Type B pancreatic cell (in vitro differentiated cells): ENCODE measurements at places on chromosomes 7 and 10.

GRCh38 chr7:127532151-127532550, 53.2 kb downstream of the GCC1 start:
- no peak for DNase-seq

DNA sequence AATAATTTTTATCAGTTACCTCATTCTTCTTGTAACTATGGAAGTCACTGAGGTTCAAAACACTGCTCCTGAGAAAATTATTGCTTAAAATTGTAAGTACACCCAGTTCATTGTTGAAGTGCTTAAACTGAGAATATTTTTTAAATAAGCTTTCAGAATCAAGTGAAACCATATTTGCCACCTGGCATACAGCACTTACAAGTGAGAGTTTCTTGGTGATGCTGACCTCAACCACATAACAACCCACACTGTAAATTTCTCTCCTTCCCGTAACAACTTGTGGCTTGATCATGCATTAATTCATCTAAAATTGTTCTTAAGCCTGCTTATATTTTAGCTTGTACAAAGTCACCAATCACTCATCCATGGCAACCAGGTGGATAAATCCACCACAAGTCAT, 34.0 kb downstream of the IMMP2L start:
- no peak for DNase-seq

DNA sequence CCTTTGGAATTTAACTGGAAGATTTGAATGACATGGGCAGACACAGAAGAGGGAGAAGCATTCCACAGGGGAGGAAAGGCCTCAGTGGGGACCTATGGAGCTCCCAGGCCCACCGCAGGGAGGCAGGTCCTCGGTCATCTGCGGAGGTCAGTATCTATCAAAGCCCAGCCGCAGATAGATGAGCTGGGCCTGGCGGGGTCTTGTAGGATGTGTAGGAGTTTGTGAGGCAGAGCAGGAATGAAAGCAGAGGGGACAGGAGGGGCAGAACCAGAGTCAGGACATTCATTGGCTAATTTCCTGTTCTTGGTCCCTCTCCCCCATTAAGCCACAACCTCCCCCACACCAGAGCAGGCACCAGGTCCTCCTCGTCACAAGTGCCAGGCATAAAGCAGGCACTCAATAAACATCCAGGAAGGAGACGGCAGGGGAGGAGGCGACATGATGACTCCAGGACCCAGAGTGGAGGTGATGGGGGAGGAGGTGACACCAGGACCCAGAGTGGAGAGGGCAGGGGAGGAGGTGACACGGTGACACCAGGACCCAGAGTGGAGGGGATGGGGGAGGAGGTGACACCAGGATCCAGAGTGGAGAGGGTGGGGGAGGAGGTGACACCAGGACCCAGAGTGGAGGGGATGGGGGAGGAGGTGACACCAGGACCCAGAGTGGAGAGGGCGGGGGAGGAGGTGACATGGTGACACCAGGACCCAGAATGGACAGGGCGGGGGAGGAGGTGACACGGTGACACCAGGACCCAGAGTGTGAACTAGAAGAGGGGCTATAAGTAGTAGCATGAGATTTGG, 83.7 kb upstream of the PDGFA start:
- DNase-seq: no peak

DNA sequence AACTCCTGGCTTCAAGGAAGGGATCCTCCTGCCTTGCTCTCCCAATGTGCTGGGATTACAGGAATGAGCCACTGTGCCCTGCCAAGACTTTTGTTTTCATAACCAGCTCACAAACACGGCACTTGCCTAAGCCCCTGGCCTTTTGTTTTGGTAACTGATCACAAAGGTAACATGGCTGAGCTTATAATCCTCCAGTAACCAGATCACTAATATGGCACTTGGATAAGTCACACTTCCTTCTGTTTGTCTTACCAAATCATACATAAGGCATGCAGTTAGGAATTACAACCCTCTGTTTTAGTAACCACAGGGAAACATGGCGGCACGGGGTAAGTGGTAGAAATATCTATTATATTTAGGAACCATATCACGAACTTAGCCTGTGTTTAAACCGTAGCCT, 577.1 kb downstream of the CALN1 start:
- DNase-seq: no peak

- no peak for DNase-seq
Measured at GRCh38 chr10:1595726-1596125, 141.6 kb downstream of the ADARB2 start.

DNA sequence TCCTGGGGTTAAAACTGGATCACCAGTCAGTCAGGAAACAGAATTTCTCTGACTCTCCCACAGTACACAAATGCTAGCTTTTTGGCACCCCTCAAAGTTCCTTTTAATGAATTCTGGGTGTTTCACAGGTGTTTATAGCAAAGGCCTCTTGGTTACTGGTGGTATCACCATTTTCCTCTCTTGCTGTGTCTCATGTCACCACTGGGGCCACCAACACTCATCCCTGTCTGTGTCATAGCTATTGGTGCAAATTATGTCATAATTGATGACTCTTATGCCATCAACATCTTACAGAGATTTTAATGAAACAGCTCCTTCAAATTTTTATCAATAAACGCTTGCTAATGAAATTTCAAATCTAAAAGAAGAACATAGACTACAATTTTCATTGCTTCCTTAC, 27.7 kb upstream of the OSBPL3 start:
- no peak for DNase-seq

DNA sequence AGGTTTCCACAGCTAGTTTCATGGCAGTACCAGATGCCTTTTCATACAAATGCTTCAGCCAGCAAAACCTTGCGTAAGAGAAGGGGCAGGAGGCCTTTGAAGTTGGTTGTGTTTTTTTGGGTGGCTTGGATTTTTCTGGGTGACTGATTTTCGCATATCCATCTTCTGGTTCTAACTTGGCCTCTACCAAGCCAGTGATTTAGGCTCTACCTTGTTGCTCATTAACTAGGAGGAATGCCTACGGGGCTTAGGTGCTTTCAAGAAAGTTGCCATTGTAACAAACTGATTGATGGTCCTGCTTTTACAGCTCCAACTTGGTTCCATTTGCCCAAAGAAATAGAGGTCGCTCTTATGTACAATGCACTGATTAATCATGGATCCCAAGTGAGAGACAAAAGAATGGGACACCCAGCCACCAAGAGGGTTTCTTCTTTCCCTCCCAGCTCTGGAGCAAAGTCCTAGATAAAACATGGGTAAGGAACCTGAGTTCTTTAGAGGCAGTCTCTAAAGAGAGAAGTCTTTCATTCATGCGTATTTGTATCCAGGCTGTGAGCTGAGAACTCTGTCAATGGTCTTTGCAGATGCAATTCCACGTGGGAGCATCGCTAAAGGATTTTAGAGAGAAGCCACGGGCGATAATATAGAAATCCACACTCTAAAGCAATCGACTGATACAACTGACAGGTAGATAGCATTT, 92.1 kb upstream of the FGFR2 start:
- no peak for DNase-seq

GRCh38 chr7:158499082-158499455, 88.6 kb downstream of the PTPRN2 start:
- DNase-seq: no peak

GRCh38 chr10:124711145-124711544, 33.0 kb downstream of the FAM53B start:
- no peak for DNase-seq

DNA sequence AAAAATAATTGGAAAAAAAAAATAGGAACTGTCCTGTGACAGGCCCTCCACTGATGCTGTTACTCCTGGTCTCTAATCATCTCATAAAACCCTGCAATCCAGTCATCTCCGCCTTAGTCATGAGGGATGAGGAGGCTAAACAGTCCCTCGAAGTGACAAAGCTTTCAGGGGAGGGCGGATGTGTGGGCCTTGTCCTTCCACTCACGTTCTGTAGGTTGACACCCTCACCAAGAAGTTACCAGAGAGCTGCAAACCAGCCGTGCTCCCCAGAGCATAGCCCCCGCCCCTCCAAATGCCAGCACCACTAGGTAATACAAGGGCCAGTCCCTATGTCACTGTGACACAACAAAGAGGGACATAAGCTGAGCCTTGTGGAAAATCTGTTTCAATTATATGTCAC, 11.9 kb downstream of the COBL start:
- no peak for DNase-seq

- no peak for DNase-seq
Measured at GRCh38 chr10:7565871-7566270, 100.9 kb downstream of the ITIH5 start.

GRCh38 chr7:65387891-65388290, 14.2 kb downstream of the ZNF92 start:
- no peak for DNase-seq

DNA sequence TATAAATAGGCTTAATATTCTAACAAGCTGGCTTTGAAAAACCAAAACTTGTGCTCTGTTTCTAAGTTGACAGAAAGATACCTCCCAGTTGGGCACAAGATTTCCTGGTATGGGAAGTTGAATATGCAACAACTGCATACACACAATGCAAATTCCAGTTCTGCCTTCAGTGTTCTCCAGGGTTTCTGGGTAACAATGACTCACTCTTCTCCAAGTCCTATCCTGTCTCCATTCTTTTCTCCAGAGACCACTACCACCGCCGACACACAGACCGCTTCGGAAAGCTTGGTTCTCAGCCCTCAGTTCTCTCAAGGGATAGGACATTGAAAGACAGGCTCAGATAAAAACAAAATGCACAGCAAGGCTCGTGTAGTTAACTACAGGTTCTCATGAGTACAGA, 12.2 kb downstream of the PDE1C start:
- no peak for DNase-seq

GRCh38 chr7:135558337-135558767, 635 bp downstream of the NUP205 start:
- no peak for DNase-seq

GRCh38 chr10:47374611-47375536, 9.2 kb downstream of the ZNF488 start:
- DNase-seq: peak; percentile 32

- no peak for DNase-seq
Measured at GRCh38 chr7:69504733-69505420, 93.4 kb upstream of the AUTS2 start.

DNA sequence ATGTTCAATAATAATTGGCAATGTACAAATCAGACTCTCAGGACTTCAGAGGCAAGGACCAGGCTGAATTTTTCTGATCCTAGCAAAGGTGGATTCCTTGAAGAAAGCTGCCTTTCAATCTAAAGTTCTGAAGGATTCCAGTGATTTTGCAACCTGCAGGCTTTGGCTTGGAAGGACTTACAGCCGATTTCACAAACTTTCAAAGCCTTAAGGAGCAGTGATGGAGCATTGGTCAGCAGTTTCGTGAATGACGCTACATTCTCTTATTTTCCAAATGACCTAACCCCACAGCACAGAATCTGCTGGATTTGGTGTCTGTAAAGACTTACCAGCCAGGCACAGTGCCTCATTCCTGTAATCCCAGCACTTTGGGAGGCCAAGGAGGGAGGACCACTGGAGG, 167.5 kb downstream of the ARHGAP12 start:
- DNase-seq: no peak

DNA sequence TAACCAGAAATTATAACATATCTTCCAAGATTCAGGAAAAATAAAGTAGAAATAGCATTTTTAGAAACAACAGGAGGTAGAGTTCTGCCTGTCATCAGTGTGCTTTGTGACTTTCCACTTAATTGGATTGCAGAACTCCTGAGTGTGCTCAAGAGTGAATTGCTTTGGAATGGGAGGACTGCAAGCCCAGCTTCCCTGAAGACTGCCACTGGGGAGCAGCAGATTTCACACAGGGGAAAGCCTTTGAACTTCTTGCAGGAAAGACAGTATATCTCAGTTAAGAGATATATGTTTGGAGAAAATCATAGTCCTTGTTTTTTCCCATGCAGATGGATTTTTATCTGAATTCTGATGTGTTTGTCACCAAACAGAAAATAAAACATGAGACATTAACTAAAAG, 124.5 kb downstream of the TMEM168 start:
- DNase-seq: no peak

DNA sequence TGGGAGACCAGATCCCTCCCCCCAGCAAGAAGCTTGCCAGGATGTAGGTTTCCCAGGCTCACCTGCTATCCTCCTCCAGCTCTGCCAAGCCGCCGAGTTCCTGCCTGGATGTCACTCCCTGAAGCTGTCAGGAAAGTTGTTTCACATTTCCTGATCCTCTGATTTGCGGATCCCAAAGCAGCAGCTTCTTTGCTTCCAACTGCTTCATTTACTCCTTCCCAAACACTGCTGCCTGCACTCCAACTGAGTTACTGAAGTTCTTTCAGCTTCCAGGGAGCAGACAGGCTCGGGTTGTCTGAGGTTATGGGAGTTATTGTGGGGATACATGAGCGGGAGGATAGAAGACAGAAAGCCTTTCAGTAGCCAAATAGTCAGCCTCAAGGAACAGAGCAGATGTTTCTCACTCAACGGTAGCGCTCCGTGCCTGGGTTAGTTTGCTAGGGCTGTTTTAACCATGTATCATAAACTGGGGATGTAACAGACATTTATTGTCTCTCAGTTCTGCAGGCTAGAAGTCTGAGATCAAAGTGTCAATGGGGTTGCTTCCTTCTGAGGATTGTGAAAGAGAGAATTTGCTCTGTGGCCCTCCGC, 516.0 kb downstream of the REEP3 start:
- DNase-seq: no peak

- DNase-seq: no peak
Measured at GRCh38 chr7:139629392-139630082, 106.1 kb downstream of the CLEC2L start.

GRCh38 chr7:78326189-78326588, 527.6 kb downstream of the PHTF2 start:
- DNase-seq: no peak

DNA sequence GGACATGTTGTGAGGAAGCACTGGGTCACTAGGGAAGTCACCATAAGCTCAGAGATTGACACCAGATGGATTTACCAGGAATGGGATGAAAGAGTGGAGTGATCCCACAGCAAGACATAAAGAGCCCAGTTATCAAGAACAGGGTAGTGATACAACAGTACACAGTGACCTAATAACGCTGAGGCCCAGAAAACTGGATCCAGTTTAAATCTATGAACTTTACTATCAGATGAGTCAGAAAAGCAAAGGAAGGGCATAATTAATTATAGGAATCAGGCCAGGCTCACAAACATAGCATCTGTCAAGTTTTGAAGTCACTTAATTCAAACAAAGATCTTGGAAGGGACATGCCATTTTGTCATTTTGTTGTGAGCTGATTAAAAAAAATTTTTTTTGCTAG, 73.5 kb downstream of the LRRN3 start:
- DNase-seq: no peak

GRCh38 chr7:47132471-47132870, 449.4 kb downstream of the TNS3 start:
- no peak for DNase-seq

DNA sequence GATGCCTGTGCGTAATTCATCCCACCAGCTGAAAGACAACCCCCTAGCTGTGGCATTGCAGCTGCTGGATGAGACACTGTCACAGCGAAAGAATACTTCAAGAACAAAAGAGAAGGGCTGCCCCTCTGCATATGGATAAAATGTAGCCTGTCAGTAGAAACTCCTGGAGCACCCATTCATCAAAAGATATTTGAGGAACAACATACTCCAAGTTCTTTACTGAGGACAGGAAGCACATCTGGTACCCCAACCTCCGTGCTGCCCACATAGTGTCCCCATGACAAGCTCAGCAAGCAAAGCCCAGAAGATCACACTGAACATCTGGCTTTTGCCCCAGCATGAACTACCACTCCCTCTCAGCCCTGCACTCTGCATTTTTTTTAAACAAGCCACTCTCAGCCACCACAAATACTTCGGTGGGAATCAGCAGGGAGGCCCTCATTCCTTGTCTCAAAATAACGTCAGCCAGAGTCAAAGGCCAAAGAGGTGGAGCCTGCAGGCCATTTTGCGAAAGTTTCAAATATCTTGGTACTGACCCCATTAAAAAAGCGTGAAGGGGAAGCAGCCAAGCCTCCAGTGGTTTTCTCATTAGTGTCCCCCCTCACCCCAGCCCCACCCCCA, 1.7 kb downstream of the CREB3L2 start:
- no peak for DNase-seq

- no peak for DNase-seq
Measured at GRCh38 chr10:48648172-48648942, 36.3 kb upstream of the WDFY4 start.
